Activated CD4-positive, alpha-beta T cell treated with anti-CD3 and anti-CD28 coated beads for 1 hour (primary cell): ENCODE measurements at places on chromosomes 16 and 17.

- DNase-seq = no peak
Measured at GRCh38 chr16:16158741-16159374, 64.4 kb downstream of the ABCC6 start.

- DNase-seq = no peak
Measured at GRCh38 chr16:67451704-67452435, 20.9 kb downstream of the HSD11B2 start.

GRCh38 chr17:18227635-18228034 is 2.2 kb downstream of the LLGL1 start:
- DNase-seq = no peak

GRCh38 chr17:61783556-61784304 is 79.6 kb downstream of the BRIP1 start:
- DNase-seq = no peak

DNA sequence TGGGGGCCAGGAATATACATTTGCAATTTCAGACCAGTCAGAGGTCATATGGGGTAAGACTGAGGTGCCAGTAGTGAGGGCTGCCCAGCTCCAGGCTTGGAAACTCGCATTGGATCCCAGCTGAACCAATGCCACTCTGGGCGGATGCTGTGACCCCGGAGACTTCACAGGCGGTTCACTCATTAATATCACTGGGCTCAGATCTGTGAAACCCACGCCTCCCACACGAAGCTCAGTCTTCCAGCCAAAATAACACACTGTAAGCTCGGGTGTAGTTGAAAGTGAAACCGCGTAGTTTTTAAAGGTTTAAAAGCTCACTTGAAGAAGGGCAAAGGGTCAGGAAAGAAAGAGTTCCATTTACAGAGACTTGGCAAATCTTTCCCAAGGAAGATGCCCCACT is 254.8 kb downstream of the FOXL1 start:
- DNase-seq = no peak

DNA sequence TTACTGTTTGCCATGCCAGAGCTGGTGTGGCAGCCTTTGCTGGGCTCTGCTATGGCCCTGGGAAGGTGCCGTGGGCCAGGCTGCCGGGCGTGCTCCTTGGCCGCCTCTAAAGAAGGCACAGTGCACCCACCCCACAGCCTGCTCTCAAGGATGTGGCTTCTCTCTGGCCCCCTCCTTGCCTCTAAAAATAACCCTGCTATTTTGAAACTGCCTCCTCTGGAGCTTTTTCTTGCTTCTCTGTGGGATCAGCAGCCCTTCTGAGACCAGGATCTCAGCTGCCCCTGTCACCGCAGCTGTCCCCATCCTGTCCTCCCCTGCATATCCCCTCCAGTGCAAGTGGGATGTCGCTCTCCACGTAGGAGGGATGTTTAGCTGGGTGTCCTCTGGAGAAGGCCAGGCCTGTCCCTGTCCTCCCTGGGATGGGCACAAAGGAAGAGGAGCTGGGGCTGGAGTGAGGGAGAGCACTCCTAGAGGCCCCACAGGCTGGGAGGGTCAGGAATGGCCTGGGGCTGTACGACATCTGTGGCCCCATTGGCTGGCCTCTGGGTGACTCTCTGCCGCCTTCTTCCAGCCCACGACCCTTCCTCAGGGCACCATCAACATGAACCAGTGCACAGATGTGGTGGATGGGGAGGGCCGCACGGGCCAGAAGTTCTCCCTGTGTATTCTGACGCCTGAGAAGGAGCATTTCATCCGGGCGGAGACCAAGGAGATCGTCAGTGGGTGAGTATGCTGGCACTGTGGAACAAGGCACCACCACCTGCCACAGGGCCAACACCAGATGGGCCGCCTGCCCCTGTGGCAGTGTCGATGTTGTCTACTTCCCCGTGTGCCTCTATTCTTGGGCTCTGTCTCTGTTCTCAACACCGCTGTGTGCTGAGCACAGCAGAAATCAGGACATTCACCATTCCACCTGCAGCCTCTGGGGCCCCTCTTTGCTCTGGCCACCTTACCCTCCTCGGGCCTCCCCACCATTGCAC is 79.7 kb downstream of the PLD6 start:
- no peak for DNase-seq

DNA sequence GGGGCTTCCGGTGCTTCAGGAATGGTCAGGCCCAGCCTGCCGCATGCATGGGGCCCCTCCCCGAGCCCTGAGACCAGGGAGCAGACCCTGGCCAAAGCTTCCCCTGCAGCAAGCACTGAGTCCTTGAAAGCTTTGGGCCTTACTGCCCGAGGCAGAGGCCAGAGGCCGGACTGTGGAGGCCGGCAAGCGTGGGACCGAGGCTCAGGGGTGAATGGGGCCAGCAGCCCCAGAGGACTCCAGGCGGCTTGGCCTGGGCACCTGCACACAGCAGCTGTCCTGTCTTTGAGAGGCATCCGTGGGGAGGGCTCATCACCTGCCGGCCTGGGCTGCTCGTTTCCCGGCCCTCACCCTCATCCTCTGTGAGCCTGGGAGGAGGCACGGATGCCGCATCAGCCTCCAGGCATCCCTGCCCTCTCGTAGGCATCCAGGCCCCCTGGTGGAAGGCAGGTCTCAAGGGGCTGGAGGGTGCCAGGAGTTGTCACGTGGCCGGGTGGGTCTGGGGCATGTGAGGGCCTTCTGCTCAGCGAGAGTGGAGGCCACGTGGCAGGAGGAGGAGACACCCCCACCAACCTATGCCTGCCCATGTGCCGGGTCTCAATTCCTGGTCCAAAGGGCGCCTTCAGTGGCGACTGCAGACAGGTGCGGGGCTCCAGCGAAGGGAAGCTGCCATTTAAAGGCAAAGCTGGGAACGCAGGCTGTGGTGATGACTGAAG is 31.4 kb downstream of the CACNA1H start:
- DNase-seq = no peak

DNA sequence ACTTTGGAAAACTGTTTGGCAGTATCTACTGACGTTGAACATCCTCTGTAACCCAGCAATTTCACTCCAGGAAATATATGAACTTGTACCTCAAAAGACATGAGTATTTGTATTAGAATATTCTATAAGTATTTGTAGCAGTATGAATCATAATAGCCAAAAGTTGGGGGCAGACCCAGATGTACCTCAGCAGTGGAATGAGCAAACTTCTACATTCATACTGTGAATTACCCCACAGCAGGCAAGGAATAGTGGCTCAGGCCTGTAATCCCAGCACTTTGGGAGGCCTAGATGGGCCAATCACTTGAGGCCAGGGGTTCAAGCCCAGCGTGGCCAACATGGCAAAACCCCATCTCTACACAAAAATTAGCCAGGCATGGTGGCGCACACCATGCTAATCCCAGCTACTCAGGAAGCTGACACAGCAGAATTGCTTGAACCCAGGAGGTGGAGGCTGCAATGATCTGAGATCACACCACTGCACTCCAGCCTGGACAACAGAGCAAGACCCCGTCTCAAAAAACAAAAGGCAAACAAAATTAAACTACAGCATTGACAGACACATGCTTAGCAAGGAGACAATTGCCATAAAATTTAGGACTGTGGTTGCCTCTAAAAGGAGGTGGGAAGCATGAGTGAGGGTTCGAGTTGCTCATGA is 11.2 kb upstream of the HELZ start:
- DNase-seq = no peak

DNA sequence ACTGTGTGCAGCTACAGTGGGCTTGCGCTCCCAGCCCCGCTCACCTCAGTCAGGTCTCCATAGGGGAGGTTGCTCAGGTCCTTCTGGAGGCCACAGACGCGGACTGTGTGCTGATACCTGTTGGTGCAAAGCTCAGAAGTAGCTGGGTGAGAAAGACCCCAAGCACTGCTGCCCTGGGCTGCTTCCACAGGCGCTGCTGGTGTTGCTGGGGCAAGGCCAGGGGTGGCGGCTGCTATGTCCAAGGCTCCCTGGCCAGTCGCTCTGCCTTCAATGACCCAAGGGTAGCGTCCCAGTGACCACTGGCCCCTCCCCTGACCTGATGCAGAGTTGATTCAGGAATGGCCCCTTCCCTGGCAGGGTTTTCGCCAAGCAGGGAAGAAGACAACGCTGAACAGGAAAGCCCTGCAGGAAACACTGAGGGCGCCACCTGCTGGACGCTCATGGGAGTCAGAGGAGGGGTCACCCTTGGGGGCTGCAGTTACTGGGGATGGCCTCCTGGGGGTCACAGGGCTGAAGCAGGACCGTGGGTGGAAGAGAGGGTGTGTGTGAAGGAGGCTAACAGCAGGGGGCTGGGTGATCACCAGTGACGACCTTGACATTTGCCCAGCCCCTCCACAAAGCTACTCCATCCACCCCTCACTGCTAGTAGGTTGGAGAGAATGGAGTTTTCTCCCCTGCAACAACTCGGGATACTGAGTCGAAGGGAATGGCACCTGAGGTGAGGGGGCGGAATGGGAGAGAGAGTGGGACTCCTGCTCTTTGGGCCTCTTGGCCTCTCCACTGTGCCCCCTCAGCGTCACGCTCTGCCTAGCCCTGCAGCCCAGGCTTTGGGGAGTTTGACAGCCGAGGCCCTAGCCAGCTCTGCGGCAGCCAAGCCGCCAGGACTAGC is 38.3 kb downstream of the ABCC12 start:
- peak; percentile 13 for DNase-seq

DNA sequence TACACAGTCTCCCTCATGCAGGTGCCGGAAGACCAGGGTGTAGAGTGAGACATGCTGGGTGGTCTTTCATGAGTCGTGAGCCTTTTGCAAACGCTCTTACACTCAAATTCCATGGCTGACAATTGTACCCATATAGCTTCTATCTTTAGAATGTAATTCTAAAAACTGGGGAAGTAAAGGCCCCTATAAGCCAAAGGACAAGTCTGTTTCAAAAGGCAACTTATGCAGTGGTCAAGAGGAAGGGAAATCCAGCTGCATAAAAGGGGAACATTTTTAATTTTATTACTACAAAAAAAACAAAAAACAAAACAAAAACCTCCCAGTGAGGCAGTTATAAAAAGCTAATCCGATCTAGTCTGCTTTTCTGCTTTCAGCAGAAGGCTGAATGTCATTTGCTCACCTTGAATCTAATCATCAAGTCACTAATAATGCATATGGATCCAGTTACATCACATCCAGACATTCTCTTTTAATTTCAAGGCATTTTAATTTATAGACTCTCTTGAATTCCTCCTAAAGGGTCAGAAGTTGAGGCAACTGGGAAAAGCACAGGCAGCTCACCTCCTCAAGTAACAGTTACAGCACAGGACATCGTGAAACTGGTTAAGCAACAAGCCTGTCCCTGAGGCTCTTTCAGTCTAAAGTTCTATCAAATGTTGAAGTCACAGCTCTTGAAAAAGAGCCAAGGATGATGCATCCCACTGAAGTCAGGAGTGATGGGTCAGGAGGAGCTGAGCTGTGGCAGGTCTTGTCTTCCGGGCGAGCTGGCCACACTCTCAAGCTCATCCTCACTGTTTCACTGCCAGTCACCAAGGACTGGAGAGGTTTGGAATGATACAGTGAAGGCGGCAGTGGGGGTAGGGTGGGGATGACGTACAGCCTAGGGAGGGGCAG is 99.7 kb downstream of the VPS53 start:
- no peak for DNase-seq

DNA sequence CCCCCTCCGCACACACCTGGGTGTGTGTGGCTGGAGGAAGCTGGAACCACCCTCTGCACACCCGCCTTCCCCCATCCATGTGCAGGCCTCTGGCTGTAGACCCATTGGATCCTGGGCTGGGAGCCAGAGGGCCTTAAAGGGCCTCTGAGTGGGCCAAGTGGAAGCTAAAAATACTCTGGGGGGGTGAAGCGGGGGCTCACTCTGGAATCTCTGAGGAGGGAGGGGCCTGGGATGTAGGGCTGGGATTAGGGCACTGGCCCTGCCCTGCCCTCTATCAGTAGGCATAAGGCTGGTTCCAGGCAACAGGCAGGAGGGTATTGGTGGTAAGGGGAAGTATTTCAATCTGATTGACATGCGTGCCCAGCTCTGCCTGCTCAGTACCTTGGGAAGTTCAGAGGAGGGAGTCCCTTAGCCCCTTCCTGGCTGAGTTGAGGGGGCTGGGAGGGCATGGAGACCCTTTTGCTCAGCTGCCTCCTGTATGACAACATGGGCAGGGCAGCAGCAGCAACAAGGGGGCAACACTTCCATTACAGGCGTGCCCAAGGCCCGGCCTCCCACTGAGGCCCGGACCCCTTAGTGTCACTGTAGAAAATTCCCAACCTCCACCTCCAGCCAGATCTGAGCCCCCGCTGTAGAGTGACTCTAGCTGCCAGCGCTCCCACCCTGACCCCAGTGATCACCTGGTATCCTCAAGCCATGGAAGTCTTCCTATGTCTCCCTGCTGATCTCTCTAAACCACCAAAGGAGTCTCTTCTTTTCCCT is 5.2 kb downstream of the ITGA3 start:
- DNase-seq = no peak

DNA sequence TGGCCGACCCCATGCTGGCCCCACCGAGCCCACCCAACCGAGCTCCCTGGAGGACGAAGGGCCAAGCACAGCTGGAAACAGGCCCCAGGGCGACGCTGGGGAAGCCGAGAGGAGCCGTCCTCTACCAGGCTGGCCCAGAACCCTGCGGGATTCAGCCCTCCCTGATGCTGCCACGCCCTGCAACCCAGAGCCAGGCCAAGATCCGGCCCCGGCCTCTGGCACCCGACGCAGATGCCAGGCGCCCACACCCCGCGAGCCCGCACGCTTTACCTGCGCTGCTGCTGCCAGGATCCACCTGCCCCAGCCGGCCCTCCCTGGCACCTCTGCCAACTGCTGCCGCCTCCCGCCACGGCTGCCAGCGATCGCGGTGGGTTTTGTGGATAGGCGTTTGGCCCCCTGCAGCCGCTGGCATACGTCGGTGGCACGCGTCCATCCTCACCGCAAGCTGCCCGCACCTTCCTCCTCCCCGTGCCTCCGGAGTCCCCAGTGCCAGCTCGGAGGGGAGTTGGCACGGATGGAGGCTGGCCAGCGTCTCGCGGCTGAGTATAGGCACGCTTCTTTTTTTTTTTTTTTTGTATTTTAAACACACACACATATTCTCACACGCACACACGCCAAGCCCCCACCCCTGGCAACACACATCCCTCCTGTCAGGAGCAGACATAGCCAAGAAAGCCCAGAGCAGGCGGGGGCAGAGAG is 41.3 kb upstream of the ACSF3 start:
- no peak for DNase-seq

GRCh38 chr17:8039611-8040168 is 831 bp downstream of the ALOX15B start:
- no peak for DNase-seq

GRCh38 chr16:21101631-21102420 is 48.8 kb downstream of the DNAH3 start:
- no peak for DNase-seq

- DNase-seq = no peak
Measured at GRCh38 chr16:88383401-88384221, 852 bp downstream of the ZNF469 start.

- no peak for DNase-seq
Measured at GRCh38 chr16:57997176-57997527, 3.3 kb downstream of the ZNF319 start.

GRCh38 chr17:82358465-82359350 is at the start of gene TEX19:
Gene TEX19 (plus strand): TSS chr17:82359247. CDS start chr17:82362151, 2,904 bp downstream.
- no peak for DNase-seq
